ENCODE measurements at places on chromosomes 3 and 15.

- DNase-seq, result no peak
Measured at GRCh38 chr15:43104426-43104825, 1.4 kb downstream of the UBR1 start.

DNA sequence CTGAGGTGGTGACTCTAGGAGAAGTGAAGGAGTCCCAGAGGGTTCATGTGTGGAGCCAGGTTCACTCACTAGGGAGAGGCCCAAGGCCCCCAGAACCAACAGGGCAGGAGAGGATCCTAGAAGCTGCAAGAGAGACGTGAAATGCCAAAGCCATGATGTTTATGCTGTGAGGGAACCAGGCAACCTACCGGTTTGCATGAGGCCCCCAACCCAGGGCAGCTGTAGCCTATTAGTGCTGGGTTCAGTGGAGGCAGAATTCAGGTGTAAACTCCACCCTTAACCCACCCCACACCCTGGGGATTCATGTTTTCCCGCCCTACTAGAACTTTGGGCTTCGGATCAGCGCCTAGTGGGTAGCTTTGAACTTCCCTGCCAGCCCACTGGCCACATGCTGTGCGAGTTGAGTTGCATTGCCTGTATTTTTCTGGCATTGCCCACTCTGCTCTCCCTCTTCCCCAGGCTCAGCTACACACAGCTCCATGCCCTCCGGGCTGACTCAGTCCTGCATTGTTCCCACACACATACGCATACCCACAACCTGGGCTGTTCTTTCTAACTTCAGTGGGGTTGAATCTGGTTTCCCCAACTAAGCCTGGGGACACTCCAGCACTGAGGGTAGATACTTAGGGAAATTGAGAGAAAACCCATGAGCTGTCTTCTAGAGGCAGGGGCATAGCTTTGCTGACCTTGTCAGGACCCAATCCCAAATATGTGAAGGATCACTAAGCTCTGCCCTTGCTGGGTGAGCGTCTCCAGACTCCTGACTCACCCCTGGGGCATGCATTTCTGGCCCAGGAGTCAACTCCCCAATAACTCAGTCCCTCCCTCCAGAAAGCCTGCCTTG, 2.0 kb upstream of the ZBTB47 start:
- DNase-seq, result no peak

DNA sequence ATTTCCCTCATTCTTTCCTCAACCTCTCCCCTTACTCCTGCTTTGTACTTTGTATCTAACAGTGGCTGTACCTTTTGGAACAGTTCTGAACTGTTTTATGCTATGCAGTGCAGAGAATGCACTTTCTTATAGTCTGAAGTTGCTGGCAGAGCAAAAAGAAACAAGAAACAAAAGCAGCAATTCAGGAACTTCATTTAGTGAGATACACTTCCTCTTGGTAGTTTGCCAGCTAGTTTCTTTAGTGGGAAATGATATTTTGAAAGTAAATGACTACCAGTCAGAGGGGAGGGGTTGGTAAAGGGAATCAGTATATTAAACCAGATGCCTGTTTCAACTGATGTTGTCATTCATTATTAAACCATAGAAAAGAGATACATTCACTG, 55.0 kb upstream of the CHD2 start:
- no peak for DNase-seq

GRCh38 chr15:77027111-77027696, 32.3 kb downstream of the PSTPIP1 start:
- DNase-seq, result no peak

GRCh38 chr3:11088831-11089230, 65.5 kb upstream of the HRH1 start:
- no peak for DNase-seq

GRCh38 chr3:47380026-47380600, 708 bp upstream of the PTPN23 start:
- DNase-seq, result no peak

GRCh38 chr15:95304947-95305400, 1025.5 kb upstream of the NR2F2 start:
- no peak for DNase-seq

- no peak for DNase-seq
Measured at GRCh38 chr3:141878817-141879216, 2.4 kb downstream of the ATP1B3 start.

DNA sequence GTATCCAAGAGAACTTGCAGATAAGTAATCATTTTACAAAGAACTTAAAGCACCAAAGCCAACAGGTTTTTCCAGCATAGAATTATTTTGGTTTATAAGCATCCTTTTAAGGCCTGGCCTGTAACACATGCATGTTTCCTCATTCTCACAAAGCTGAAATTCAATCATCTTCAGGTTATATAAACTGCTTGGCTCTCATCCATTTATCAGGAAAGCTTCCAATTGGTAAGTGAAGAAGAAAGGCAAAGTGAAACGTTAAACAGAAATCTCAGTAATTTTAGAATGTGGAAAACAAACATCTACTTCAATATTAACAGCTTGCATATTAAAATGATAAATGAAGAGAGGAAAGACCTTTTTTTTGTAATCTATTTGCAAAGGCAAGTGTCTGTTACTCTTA, 1.6 kb downstream of the SERP1 start:
- DNase-seq, result no peak

GRCh38 chr3:59876533-59877062, 826.8 kb upstream of the CFAP20DC start:
- no peak for DNase-seq

DNA sequence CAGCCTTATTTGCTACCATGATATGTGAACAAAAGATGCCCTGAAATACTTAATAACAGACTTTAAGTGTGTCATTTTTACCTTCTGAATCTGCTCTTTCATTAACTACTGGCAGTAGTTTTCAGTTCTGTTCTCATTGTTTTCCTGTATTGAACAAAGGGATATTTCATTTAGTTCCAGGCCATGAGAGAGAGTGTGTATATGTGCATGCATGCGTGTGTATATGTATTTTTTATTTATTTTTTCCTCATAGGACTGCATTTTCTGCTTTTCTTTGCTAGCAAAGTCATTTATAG, 46.8 kb upstream of the CRTC3 start:
- DNase-seq, result no peak

- no peak for DNase-seq
Measured at GRCh38 chr15:71916834-71917233, 106.5 kb downstream of the NR2E3 start.

DNA sequence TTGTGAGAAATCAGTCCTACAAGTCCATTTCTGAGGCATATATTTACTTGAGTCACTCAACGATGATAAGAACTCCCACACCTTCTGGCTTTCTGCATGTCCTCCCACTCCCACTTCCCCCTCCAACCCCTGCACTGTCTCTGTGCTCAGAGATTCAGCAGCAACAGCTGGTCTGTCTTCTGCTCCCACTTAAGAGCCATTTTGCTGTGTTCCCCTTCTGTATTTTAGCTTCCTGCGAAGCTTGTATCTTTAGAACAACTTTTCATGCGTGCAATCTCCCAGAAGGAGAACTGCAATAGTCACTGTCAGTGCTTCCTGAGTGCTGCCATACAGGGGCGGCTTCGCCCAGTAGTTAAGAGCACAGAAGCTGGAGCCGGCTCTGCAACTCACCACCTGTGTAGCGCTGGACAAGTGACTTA, 90.0 kb upstream of the SPATA12 start:
- no peak for DNase-seq

DNA sequence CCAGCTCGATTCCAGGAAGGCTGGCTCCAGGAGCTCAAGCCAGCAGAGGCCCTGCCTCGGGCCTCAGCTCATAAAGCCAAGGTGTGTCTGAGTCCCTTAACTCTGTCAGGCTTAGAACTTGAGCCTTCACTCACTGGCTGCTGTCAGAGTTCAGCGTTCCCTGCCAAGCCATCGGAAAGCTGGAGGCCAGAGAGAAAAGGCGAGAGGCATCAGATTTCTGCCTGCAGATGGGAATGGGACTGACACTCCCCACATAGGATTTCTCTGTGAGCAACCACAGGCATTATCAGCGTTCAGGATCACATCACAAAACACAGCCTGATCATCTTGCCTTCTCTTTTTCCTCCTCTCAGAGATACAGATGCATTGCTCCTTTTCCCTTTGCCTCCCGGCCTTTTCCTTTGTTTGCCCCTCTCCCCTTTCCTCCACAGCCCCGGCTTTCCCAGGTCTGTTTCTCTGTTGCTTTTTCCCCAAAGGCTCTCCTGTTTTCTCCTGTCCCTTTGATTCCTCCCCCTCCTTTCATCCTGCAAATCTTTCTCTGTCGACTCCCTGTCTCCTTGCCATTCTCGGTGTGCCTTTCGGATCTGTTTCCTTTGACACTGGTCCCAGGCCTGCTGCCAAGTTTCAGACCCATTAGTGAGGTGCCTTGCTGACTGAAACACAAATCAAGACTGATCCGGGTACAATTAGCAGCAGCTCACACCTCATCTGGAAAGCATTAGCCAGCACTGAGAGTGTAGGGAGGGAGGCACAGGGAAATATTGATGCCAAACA, 44.5 kb upstream of the BOC start:
- peak; percentile 48 for DNase-seq

DNA sequence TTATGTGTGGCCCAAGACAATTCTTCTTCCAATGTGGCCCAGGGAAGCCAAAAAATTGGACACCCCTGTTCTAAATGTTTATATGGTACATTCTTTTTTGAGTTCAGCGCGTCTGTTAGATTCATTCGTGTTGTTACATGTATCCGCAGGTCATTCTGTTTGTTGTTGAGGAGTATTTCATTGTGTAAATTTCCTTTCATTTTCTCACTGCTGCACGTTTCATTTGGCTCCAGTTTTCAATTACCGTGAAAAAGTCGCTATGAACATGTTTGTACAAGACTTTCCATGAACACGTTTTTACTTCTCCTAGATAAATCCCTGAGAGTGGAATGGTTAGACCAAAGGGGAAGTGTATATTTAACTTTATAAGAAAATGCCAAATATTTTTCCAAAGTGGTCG, 7.5 kb upstream of the OPA1 start:
- no peak for DNase-seq

DNA sequence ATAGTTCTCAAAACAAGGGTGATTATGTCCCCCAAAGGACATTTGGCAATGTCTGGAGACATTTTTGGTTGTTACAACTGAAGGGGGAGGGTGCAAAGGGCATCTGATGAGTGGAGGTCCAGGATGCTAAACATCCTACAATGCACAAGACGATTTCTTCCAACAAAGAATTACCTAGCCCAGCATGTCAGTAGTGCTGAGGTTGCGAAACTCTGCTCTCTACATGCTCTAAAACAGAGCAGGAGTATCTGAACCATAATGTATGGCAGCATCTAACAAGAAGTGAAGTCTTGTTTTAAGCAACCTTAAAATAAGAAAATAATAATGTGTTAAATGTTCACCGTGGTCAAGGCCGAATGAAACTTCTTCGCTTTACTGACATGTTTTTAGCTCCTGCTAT, 7.0 kb downstream of the GYG1 start:
- no peak for DNase-seq

All from iPS-NIHi11 (cell line).